Activated naive CD4-positive, alpha-beta T cell treated with anti-CD3 and anti-CD28 coated beads, Interleukin-2, amount 10 ng/mL, durations not matched to agents 5 hours and 36 hours (primary cell): ENCODE measurements at places on chromosomes 3 and 15. TPM values are rescaled to one million over a fixed set of nuclear protein-coding genes. Genes with fewer than 3 reads are reported as not detected.

Gene INSYN1
- not detected for total RNA-seq

Gene COX17
- 44.9 TPM for total RNA-seq

Gene SERINC4
- not detected for total RNA-seq

Gene SOX2
- total RNA-seq, result not detected

Gene AQP9
- total RNA-seq, result not detected

Gene CCDC80
- 0.29 TPM for total RNA-seq

Gene CDV3
- 218 TPM for total RNA-seq

Gene LMCD1
- 0.30 TPM for total RNA-seq

Gene FGF7
- not detected for total RNA-seq

Gene PDCD10
- 59.4 TPM for total RNA-seq

Gene GOLGA8T
- total RNA-seq, result 0.28 TPM

Gene MRAS
- total RNA-seq, result not detected

Gene UBL7
- total RNA-seq, result 61.7 TPM

Gene FBXL22
- total RNA-seq, result 0.77 TPM

Gene SGO1
- total RNA-seq, result 28.7 TPM

Gene ROPN1B
- not detected for total RNA-seq

Gene AP3B2
- not detected for total RNA-seq

Gene UBE2E1
- 69.7 TPM for total RNA-seq

Gene ALCAM
- 6.3 TPM for total RNA-seq

Gene CHL1
- total RNA-seq, result not detected

Gene FAM162A
- total RNA-seq, result 60.3 TPM

Gene GPR149
- not detected for total RNA-seq

Gene SOX14
- not detected for total RNA-seq

Gene ANKRD34C
- total RNA-seq, result not detected

Gene GOLGA6A
- 0.08 TPM for total RNA-seq

Gene EFCC1
- not detected for total RNA-seq

Gene MORC1
- total RNA-seq, result not detected

Gene MESP1
- 1.4 TPM for total RNA-seq

Gene DET1
- total RNA-seq, result 5.1 TPM

Gene TMC3
- total RNA-seq, result not detected

Gene NMNAT3
- total RNA-seq, result 0.73 TPM

Gene AQR
- total RNA-seq, result 32.1 TPM

Gene A4GNT
- total RNA-seq, result not detected

Gene MME
- not detected for total RNA-seq

Gene GOLGA8N
- total RNA-seq, result 5.4 TPM

Gene SNURF
- total RNA-seq, result 10.2 TPM

Gene CFAP44
- total RNA-seq, result 8.9 TPM

Gene DAG1
- 16.9 TPM for total RNA-seq

Gene DUOXA1
- total RNA-seq, result not detected

Gene SAMD7
- not detected for total RNA-seq

Gene SCAANT1
- not detected for total RNA-seq

Gene LEKR1
- total RNA-seq, result 1.2 TPM

Gene FRMD5
- not detected for total RNA-seq

Gene LARP6
- not detected for total RNA-seq

Gene PLSCR1
- total RNA-seq, result 72.0 TPM

Gene PP2D1
- not detected for total RNA-seq

Gene VIPR1
- 39.4 TPM for total RNA-seq

Gene MLF1
- total RNA-seq, result not detected

Gene FANCD2OS
- total RNA-seq, result not detected

Gene MB21D2
- 15.3 TPM for total RNA-seq

Gene IL16
- total RNA-seq, result 319 TPM

Gene RAB8B
- 118 TPM for total RNA-seq

Gene GAP43
- not detected for total RNA-seq

Gene MCF2L2
- total RNA-seq, result 1.6 TPM

Gene SMCO1
- total RNA-seq, result not detected
